Activated CD4-positive, alpha-beta T cell treated with anti-CD3 and anti-CD28 coated beads, Interleukin-2, amount 50 U/mL, for 48 hours (primary cell): ENCODE measurements at places on chromosomes 6 and 20.

- no peak for DNase-seq
These were observed 142.2 kb downstream of the MOXD1 start for GRCh38 chr6:132259070-132259469.

DNA sequence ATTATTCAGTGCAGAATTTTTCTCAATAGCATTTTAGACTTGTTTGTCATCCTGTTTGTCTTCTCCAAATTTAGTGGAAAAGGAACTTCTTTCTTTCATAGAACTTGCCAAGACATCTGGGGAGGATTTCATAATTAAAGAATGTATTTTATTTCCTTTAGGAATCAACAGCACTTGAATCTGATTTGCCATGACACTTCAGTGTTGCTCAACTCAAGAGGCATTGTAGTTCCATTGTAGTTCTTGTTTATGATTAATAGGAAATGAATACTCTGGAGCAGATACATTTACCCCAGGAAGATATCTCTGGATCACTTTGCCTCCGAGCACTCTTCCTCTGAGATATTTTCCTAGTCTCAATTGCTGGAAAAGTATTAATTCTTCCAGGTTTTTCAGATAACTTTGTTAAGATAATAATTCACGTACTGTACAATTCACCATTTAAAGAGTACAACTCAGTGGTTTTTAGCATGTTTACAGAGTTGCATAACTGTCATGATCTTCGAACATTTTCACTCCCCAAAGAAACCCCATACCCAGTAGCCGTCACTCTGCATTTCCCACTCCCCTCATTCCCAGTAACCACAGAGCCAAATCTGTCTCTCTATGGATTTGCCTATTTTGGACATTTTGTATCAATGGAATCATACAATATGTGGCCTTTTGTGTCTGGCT lies 29.7 kb downstream of the AKAP12 start:
- DNase-seq = no peak

DNA sequence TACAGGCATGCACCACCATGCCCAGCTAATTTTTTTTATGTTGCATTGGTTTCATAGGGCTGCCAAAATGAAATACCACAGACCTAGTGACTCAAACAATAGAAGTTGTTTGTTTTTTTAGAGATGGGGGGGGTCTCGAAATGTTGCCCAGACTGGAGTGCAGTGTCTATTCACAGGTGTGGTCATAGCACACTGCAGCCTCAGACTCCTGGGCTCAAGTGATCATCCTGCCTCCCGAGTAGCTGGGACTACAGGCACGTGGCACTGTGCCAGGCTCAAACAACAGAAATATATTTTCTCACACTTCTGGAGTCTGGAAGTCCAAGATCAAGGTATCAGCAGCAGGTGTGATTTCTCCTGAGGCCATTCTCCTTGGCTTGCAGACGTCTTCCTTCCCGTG lies 6.6 kb upstream of the SLC16A10 start:
- DNase-seq = no peak

GRCh38 chr6:126040826-126041225 lies 54.5 kb downstream of the TRMT11 start:
- DNase-seq = no peak

DNA sequence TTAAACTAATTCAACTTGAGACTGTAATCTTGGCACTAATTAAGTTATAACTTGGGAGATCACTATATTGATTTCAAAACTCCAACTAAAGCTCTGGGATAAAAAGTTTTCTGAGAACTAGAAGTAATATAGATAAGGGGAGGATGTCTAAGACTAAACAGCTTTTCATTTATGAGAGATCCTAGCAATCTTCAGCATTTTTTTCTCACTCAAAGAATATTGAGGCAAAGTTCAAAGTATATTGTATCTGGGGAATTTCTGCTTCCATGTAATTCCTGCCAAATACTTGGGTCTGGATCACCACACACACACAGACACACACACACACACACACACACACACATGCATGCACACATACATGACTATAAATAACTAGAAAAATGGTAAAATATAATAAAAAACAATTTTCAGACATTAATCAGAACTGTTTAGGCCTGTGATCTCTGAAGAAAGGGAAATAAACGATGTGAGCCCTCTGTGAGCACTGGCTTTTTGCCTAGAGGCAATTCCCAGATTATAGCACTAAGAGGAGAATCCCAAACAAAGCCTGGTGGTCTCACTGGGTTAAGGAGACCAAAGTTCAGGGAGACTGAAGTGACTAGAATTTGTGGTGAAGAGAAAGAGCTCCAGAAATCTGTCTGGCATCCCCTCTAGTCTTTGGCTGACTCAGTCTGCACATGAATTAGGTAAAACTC lies 92.8 kb downstream of the ADAT2 start:
- DNase-seq = no peak

- DNase-seq = no peak
These were observed 19.7 kb upstream of the GTSF1L start for GRCh38 chr20:43746344-43747137.

- no peak for DNase-seq
These were observed 4.0 kb downstream of the RPP21 start for GRCh38 chr6:30348957-30349356.

DNA sequence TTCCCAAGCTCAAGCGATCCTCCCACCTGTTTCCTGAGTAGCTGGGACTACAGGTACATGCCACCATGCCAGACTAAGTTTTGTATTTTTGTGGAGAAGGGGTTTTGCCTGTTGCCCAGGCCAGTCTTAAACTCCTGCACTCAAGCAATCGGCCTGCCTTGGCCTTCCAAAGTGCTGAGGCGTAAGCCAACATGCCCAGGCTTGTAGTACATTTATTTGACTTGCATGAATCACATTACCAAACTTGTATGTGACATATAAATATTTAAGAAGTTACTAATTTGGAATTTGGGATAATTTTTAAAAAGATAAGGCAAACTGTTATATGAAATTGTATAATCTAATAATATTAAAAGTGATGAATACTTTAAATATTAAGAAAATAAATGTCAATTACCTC lies 157.6 kb downstream of the MCHR2 start:
- DNase-seq = no peak

DNA sequence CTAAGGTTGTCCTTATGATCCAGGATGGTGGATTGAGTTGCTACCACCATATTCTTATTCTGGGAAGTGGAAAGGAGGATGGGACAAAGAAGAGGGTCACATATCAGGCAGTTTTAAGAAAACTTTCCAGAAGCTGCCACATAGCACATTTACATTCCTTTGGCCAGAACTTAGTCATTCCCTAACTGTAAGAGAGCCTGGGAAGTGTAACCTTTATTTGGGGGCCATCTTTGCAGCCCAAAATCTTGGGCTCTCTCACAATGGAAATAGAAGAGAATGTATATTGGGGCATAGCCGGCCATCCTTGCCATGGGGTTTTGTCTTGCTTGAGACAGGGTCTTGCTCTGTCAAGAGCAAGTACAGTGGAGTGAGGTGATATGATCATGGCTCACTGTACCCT lies 8.4 kb downstream of the ZNF341 start:
- no peak for DNase-seq

DNA sequence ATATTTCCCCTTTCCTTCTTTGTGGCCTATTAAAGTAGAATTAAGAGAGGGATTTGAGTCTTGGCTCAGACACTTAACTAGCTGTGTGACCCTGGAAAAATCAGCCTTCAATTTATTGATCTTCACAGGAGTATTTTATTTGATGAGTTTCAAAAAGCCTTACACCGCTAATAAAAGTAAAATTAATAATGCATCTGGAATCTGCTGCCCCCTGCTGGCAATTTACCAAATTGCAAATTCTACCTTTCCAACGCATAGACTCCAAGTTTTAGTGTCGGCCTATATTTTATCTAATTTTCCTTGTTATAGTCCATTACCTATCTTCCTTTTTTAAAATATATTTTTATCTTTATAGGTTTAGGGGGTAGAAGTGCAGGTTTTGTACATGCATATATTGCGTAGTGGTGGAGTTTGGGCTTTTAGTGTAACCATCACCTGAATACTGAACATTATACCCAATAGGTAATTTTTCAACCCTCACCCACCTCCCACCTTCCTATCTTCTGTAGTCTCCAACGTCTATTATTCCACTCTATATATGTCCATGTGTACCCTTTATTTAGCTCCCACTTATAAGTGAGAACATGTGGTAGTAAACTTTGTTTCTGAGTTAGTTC lies 46.3 kb downstream of the GOPC start:
- DNase-seq = peak; percentile 56

- DNase-seq = no peak
These were observed 387.0 kb downstream of the LAMA2 start for GRCh38 chr6:129269891-129270290.

- no peak for DNase-seq
These were observed 89.2 kb downstream of the DNAH8 start for GRCh38 chr6:38804358-38804757.

DNA sequence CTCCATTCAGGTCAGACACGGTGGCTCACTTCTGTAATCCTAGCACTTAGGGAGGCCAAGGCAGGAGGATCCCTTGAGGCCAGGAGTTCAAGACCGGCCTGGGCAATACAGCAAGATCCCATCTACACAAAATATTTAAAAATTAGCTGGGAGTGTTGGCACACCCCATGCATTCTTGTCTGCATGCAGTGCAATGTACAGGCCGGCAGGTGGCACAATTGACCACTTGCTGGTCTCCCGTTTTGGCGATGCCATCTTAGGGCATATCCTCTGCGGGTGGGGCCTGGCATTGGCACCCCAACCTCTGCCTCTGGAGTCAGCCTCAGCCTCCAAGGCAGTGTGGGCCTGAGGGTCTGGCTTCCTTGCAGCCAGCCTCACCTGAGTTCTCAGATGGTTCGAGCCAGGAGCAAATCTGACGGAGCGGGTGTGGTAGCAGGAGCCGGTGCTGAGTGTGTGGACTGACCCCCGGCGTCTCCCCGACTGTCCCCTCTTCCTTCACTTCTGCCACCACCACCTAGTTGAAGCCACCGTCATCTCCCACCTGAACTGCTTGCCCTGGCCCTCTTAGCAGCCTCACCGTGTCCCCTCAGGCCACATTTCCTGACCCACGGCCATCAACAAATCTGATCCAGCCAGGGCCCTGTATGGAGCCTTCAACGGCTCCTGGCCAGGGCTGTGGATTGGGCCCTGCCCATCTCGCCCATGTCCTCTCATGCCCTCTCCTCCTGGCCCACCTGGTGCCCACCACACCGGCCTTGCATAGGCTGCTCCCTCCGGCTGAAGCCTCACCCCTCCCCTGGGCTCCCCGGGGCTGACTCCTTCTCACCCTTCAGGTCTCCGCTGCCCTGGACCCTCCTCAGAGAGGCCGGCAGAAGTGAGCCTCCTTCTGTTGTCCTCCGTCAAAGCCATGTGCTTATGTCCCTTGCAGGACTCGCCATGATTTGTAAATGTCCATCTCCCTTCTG lies 44.0 kb downstream of the EFCAB8 start:
- DNase-seq = peak; percentile 71

DNA sequence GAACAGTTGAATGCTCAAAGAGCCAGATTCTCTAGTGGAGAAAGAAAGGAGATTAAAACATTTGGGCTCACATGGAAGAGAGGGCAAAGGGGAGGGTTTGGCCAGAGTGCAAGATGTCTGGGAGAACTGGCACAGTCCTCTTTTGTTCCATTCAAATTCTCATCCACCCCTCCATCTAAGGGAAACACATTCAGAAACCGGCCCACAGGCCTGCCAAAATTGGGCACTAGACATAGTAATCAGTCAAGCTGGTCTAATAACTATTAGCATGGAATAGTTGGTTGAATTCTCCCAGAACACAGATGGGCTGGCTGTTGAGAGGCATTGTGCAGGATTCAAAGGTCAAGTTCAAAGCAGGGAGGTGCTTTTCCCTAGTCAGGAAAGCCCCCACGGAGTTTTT lies 341.4 kb upstream of the IRAK1BP1 start:
- DNase-seq = no peak

DNA sequence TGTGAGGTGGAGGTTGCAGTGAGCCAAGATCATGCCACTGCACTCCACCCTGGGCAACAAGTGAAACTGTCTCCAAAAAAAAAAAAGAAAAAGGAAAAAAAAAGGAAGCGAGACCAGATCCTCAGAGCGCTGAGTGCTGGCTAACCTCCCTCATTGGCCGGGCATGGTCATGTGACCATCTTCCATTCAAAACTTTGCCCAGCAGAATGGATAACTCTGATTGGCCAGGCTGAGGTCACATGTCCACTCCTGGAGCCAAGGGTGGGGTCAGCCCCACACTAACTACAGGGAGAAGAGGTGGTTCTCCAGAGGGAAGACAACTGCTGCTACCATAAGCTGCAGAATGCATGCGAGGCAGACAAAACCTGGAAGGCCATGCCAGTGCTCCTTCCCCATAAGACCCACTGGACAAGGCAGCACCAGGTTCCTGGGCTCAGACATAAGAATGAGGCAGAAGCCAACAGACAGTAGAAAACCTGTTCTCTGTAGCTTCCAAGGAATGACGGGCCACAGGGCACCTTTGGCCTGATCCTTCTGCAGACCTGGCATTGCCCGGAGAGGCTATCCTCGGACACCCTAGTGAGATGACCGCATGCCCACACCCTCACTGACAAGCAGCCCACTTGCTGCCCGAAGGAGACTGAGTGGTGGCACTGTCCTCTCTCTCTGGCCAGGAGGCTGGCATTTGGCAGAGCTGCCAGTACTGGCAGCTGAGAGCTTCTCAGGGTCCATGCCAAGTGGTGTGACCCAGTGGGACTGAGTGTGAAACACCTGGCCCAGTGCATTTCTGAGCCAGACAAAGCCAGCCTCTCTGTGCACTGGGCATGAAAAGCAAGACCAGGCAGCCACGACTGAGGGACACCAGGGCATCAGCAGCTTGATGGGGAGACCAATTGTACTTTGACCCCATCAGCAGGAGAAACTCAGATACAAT lies 311.9 kb upstream of the SULF2 start:
- no peak for DNase-seq

- no peak for DNase-seq
These were observed 4.4 kb upstream of the C20orf144 start for GRCh38 chr20:33657704-33658095.

DNA sequence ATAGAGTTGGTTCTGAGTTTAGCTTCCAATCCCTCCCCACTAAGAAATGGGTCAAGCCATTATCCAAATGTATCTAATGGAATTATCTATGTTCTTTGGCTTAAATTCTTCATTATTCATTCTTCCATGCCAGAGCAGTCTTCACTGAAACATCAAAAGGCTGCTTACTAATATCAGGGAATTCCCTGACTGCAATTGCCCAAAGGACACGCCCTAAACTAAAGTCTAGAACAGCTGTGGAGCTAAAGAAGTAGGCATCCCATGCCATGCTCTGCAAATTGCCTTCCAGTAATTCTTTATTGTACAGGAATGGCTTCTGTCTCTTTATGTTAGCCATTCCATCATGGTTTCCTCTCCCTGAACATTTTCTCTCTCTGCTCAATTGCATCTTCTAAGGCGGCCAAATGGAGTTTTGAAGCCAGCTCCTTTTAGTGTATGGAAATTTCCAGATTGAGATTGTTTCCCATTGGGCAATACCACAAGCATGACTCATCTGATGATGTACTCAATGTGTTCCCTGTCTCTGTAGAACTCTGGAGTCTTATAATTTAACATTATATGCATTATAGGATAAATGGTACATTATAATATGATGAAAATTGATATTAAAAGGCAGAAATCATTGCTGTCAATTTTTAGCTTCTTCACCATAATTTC lies 28.8 kb upstream of the TSHZ2 start:
- DNase-seq = no peak

GRCh38 chr6:26502626-26503025 lies 2.5 kb downstream of the BTN1A1 start:
- DNase-seq = no peak
